Activated CD4-positive, alpha-beta T cell treated with anti-CD3 and anti-CD28 coated beads, Interleukin-2, amount 50 U/mL, for 4 hours (primary cell): ENCODE measurements at places on chromosomes 4 and X.
A peak's percentile ranks its signal among the peaks of the same experiment; 100 is the strongest.

- DNase-seq, result no peak
These were observed 143.1 kb upstream of the BCOR start for GRCh38 chrX:40240844-40241243.

DNA sequence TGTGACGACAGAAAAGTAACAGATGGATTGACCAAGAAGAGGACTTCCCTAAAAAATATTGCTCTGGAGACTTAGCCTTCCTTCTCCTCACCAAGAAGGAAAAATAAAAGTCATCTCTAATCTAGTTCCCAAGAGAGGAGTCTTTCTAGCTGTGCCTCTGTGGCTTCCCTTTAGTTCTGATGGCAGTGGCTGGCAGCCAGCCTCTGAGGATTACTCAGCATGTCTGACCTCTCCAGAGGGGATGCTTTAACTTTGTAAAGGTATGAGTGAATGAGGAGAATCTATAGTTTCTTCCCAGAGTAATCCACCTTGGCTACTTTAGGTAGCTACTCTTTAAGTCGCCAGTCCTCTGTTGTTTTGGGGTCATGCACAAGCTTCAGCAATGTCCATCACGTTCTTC, 163.9 kb upstream of the KIT start:
- no peak for DNase-seq

GRCh38 chrX:16827225-16827624, 41.0 kb downstream of the TXLNG start:
- DNase-seq, result no peak

GRCh38 chrX:125203737-125204578, 115.7 kb upstream of the TEX13C start:
- no peak for DNase-seq

- DNase-seq, result no peak
These were observed 230.8 kb downstream of the CPE start for GRCh38 chr4:165609653-165610052.

GRCh38 chr4:48047421-48047844, 30.9 kb downstream of the NIPAL1 start:
- peak; percentile 59 for DNase-seq

GRCh38 chr4:2318476-2318875, 56.6 kb upstream of the MXD4 start:
- DNase-seq, result no peak

GRCh38 chr4:114132830-114133229, 153.4 kb upstream of the ARSJ start:
- DNase-seq, result no peak

DNA sequence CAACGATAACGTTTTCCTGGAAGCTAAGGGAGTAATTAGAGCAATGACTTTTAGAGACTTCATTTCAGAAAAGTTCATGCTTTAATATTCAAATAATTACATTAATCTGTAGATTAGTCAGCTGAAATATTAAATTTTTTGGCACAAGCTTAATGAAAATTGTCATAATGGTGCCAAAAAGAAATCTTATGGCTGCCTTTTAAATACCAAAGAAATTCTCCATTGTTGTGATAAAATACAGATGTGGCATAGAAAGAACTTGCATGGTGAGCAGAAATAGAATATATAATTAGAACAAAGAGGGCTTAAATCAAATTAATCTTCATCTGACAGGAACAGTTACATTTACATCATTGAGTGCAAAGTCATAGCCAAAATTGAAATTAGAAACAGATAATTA, 263.5 kb downstream of the AFF2 start:
- DNase-seq, result no peak

- DNase-seq, result no peak
These were observed 363.4 kb upstream of the BOD1L1 start for GRCh38 chr4:13990596-13991589.

- no peak for DNase-seq
These were observed 502.6 kb upstream of the TECRL start for GRCh38 chr4:64911846-64912245.

- no peak for DNase-seq
These were observed 77.5 kb downstream of the MSN start for GRCh38 chrX:65744965-65745364.

GRCh38 chr4:59127006-59127405, 2016.8 kb upstream of the IGFBP7 start:
- DNase-seq, result no peak

DNA sequence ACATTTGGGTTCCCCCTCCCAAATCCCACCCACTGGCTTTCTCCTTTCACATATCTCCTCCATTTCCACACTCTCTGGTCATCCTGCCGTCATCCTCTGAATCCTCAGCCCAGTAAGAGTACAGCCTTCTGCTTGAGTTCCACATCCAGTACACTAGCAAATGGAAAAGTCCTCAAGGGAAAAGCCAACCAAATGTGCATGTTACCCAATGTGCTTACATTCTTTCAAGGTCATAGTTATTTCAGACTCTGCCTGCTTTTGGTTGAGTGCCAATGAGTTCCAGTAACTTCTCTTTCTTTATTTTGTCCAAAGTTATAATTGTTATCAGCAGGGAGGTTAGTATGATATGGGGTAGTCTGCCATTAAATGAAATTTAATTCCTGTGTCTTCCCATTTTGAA, 78.1 kb downstream of the SRPX start:
- no peak for DNase-seq

GRCh38 chr4:153341575-153342090, 2.9 kb upstream of the MND1 start:
- no peak for DNase-seq

GRCh38 chr4:87342872-87343271, 20.2 kb upstream of the HSD17B13 start:
- no peak for DNase-seq

DNA sequence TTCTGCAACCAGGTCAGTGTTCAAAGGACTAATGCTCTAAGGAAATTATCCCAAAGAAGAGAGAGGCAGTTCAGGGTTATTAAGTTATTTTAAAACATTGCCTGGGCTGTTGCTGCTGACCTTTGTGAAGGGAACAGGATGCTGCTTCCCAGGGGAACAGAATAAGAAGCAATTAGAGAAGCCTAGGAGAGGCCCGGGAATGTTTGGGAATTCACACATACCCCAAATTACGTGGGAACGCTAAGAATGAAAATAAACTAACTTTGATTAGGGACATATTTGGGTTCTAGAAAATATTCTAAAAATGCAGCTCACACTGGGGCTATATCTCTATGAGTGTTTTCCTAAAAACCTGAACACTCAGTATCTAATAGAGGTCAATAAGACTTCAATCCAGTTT, 243.1 kb upstream of the FTHL17 start:
- no peak for DNase-seq

GRCh38 chrX:138775517-138775916, 64.0 kb upstream of the FGF13 start:
- no peak for DNase-seq

DNA sequence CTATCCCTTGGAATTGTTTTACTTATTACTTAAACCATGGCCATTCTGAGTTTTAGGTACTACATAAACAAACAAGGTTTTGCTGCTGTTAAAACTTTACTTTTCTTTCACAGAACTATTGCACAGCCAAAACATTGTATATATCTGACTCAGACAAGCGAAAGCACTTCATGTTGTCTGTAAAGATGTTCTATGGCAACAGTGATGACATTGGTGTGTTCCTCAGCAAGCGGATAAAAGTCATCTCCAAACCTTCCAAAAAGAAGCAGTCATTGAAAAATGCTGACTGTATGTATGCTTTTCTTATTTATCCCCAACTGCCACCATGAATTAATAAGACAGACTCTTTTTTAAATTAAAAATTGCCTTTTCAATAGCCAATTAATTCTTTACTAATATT, 69.8 kb downstream of the CCKAR start:
- DNase-seq, result no peak

GRCh38 chr4:56803471-56803870, 18.0 kb downstream of the SPINK2 start:
- no peak for DNase-seq

GRCh38 chrX:49210406-49210805, 10.4 kb upstream of the SYP start:
- DNase-seq, result no peak

- no peak for DNase-seq
These were observed 37.0 kb downstream of the NPY5R start for GRCh38 chr4:163380703-163381102.

GRCh38 chrX:154809939-154810665, 4.8 kb upstream of the MPP1 start:
- DNase-seq, result no peak

GRCh38 chr4:87179751-87180150, 40.7 kb downstream of the KLHL8 start:
- DNase-seq, result no peak

DNA sequence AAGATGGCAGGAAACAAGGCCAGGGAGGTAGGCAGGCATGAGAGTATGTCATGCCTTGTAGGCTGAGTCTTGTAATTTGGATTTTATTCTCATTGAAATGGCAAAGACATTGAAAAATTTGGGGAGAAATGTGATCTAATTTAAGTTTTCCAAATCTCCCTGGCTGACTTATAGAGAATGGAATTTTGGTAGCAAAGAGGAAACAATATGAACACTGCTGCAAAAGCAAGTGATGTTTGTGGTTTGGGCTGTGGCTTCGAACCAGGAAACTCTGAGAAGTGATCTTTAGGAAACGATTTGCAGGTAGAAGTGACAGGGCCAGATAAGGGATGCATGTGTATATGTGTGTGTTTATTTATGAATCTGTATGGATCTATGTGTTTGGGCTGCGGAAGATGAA, 35.6 kb downstream of the ARSJ start:
- no peak for DNase-seq

- DNase-seq, result no peak
These were observed 19.7 kb downstream of the CYSLTR1 start for GRCh38 chrX:78307665-78308064.

DNA sequence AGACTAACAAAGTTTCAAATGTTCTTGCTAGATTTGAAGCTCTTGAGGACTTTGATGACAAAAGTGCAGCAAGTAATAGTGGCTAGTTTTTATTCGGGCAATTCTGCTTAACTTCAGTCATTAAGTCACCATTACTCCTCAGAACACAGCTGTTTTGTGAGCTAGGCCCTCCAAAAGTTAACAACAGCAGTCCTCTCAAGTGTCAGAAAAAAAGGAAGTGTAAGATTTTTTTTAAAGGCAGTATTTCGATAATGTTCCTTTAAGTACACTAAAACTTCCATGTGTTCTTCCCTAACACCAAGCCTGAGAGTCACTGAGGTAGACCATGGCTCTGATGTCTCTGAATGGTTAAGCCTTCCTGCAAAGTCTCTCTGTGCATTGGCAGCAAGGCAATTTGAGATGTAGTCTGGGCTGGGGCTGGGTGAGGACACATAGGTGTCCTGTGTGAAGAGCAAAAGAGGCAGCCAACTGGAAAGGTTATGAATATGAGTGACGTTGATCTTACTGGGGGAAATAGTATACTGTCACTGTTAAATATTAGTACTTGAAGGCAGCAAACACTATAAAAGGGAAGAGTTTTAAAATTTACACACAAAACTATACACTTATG, 174.0 kb upstream of the MAP3K15 start:
- no peak for DNase-seq

DNA sequence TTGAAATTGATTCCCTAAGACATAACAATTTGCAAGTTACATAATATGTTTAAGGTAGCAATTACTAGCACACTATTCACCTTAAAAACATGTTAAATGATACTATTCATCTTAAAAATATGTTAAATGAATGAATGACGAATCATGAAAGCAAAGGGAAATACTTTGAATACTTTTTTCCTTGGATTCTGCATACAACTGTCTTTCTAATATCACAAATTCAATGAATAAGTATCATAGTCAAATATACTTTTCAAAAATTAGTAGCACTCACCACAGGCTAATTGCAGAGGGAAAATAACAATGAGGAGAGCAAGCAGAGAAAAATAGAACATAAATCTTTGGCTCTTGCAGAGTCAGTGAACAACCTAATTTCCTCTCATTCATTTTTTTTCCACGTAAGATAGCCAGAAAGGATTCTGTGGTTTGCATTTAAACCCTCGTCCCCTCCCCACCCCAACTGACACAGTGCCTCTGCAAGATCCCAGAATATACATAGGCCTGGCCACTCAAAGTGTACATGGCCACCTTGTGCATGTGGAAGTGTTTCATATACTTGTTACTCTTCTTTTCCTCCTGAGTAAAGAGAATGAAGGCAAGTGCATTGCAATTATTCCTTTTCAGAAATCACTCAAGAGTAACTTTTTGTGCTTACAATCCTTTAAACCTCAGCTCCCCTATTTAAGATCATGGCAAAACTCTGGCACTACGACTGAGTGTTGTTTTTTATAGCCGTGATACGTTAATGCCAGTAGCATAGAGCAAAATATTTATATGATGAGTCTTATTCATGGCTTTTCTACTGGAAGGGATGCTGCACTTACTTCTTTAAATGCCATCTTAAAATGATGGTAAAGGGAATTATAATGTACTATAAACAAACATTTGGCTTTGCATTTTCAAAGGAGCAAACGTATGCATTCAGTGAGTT, 236.4 kb downstream of the PDGFC start:
- DNase-seq, result no peak

- DNase-seq, result no peak
These were observed 1575.8 kb upstream of the PABPC4L start for GRCh38 chr4:135777361-135777760.

GRCh38 chrX:130848763-130849162, 54.2 kb downstream of the ENOX2 start:
- no peak for DNase-seq

DNA sequence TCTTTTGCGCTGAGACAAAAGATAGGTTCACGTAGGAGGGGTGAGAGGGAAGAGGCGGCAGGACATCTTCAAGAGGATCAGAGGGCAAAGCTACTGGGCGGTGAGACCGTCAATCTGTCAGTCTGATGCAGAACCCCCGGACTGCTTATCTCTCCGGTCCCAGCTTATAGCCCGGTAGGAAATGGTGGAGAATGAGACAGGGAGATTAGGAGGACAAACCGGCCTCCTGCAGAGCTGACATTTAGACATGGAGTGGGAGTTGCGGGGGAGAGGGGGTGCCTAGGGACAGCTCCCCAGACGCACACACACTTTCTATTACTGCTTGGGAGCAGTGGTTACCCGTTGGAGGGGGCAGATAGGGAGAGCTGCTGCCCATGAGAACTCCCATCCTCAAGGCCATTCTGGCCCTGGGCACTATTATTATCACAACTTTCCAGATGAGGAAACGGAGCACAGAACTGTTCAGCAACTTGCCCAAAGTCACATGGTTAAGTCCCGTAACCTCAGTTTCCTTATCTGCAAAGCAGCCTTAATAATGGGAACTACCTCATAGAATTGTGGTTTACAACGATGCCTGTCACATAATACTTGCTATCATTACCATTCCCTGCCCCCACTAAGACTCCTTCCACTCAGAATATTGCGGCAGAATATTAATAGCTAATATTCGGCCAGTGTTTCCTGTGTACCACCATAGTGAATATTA, 1.1 kb upstream of the HDAC6 start:
- DNase-seq, result no peak

GRCh38 chrX:69126642-69127041, 38.6 kb downstream of the PJA1 start:
- DNase-seq, result no peak

GRCh38 chr4:48167538-48168263, 33.7 kb upstream of the TXK start:
- DNase-seq, result no peak

GRCh38 chr4:164956766-164957643, 20.5 kb downstream of the TRIM61 start:
- DNase-seq, result peak; percentile 61
